ENCODE measurements at places on chromosomes 3 and 15. TPM values are rescaled to one million over a fixed set of nuclear protein-coding genes. Genes with fewer than 3 reads are reported as not detected.

The DAZL gene
- not detected for total RNA-seq

The OR5K1 gene
- not detected for total RNA-seq

The RASSF1 gene
- 42.2 TPM for total RNA-seq

The TMEM266 gene
- not detected for total RNA-seq

The CMTM8 gene
- total RNA-seq, result 3.3 TPM

The CAMKV gene
- total RNA-seq, result not detected

The CFAP91 gene
- total RNA-seq, result 26.1 TPM

The MAPKAPK3 gene
- 25.6 TPM for total RNA-seq

The AGTR1 gene
- total RNA-seq, result 14.0 TPM

The GABRB3 gene
- 6.2 TPM for total RNA-seq

The OSBPL10 gene
- total RNA-seq, result 30.0 TPM

The HHLA2 gene
- 1.0 TPM for total RNA-seq

The LTF gene
- total RNA-seq, result 3.5 TPM

The ATP2B2 gene
- total RNA-seq, result 8.2 TPM

The BFSP2 gene
- not detected for total RNA-seq

The CSPG4 gene
- 62.4 TPM for total RNA-seq

The CEP19 gene
- total RNA-seq, result 5.9 TPM
